ENCODE measurements at places on chromosomes 3 and 15.

DNA sequence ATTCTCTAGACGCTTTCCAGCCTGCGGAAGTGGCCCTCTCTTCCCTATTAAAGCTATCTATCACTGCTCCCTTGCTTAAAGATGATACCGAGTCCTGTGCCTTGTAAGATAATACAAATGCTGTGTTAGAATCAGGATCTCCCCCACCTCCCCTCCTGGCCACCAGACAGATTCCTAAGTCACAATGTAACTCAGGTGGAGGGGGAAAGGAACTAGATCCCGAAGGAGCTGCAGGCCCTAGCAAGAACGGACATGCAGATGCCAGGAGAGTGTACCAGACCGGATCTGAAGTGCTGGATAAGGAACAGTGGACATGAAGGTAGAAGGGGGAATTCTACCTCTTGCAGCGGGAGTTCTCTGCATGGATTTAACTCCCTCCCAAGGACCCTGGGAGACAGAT lies 230.7 kb upstream of the LYSMD4 start:
- no peak for DNase-seq

GRCh38 chr3:14861031-14861430 lies 42.3 kb downstream of the FGD5 start:
- no peak for DNase-seq

- DNase-seq: no peak
Observed at GRCh38 chr3:59565125-59565524, 515.3 kb upstream of the CFAP20DC start.

GRCh38 chr15:36682101-36682500 lies 102.7 kb downstream of the CDIN1 start:
- DNase-seq: peak; percentile 13

GRCh38 chr3:120469882-120470301 lies 19.1 kb upstream of the FSTL1 start:
- no peak for DNase-seq

DNA sequence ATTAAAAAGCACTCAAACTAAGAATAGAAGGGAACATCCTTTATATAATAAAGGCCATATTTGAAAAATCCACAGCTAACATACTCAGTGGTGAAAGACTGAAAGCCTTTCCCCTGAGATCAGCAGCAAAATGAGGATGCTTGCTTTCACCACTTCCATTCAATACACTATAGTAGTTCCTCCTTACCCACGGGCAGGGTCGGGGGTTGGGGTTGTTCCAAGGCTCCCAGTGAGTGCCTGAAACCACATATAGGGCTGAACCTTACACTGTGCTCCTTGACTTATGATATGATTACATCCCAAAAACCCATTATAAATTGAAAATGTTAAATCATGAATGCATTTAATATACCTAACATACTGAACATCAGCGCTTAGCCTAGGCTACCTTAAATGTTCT lies 37.7 kb downstream of the ALDH1L1 start:
- no peak for DNase-seq

- DNase-seq: no peak
Observed at GRCh38 chr15:45921978-45922377, 287.1 kb downstream of the SQOR start.

DNA sequence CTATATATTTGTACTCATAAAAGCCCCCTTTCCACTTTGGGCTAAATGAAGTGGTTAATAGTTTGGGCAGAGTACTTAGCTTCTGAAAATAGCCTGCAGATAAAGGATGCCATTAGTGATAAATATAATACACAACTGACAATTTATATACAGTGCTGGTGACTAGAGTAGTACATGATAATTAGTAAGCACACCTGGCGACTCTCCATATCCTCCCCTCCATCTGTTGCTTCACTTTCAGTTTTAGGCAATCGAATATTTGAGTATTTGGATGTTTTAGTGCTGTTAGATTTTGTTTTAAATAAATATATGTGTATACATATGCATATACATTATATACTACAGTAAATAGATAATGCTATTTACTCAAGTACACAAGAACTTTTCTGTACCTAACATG lies 35.9 kb upstream of the CHMP2B start:
- no peak for DNase-seq

DNA sequence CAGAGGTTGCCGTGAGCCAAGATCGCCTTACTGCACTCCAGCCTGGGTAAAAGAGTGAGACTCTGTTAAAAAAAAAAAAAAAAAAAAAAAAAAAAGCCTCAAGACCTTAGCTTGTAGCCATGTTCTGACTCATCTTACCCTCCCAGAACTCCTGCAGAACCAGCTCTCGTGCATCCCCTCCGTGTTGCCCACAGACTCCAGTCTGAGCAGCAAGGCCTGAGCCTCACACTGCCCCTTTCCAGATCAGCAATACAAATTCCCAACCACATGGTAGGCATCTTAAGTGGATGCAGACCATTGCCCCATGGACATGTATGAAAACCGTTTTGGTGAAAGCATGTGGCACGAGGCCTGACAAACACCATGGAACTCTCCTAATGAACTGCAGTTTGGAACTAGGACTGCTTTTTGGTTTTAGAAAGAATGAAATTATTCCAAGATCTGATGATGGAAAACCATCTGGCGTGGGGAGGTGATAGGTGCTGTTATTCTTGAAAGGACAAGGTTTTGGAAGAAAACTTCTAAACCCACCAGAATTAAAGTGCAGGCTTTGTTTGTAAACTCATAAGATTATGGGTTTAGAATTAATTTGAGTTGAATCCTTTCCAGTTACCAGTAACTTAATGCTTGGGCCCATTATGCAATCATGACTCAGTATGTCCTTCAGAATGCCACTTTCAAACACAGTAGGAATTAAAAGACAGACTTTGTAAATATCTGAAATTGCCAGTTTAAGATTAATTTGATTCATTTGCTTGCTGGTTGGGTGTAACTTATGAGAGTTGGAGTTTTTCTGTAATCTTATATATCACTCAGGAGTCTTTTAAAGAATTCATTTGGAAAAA lies 163.7 kb upstream of the LRTM1 start:
- peak; percentile 43 for DNase-seq

- DNase-seq: no peak
Observed at GRCh38 chr15:45181491-45182285, 6.1 kb downstream of the SHF start.

GRCh38 chr3:195003006-195003892 lies 267.7 kb downstream of the XXYLT1 start:
- DNase-seq: peak; percentile 73

DNA sequence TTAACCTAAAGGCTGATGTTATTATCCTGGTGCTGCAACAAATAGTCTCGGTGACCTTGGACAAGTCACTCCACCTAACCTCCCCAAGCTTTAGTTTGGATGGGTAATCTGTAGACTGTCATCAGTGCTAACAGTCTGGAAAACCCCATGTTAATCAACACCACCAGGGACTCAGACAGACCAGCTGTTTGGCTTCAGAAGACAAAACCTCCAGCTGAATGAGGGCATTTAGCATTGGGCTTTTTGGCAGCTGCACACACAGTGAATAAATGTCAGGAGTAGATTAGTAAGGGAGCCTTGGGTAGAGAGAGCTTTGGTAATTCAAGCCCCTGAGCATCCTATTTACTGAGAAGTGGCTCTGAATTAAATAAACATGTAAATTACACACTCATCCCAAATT lies 24.9 kb upstream of the C3orf80 start:
- DNase-seq: no peak

- DNase-seq: peak; percentile 33
Observed at GRCh38 chr15:48954538-48954937, 9.2 kb downstream of the SHC4 start.

DNA sequence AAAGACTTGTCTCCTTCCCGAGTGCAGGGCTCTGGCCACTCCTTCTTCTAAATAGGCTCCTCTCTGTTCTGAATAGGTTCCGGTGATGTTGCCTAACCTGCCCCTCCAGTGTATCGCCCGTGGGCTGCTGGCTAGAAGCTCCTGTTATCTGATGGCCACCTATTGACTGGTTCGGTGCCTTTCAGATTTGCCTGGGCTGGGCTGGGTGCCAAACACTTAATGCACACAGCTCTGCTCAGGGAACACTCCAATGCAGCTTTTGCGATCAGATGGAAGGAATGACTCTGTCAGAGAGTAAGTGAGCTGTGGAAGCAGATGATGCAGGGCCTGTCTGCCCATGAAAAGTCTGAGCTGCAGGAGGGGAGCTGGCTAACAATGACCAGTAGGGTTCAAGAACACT lies 112.9 kb downstream of the CORO2B start:
- DNase-seq: peak; percentile 25

DNA sequence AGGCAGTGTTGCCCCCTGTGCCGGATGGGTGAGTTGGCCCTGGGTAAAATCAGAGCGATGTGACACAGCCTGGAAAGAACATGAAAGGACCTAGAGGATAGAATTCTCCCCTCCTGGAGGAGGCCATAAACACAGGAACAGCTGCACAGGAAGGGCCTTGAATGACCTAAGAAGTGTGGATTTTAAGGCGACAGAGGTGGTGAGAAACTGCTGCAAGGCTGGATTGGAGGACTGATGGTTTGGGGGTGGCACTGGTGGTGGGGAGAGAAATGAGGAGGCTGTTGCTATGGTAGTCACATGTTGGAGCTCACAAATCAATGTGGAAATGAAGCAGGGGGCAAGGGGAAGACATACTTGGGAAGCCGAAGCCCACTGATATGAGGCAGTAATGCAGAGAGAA lies 13.8 kb downstream of the XIRP1 start:
- DNase-seq: peak; percentile 39

- peak; percentile 51 for DNase-seq
Observed at GRCh38 chr3:153970741-153971347, 150.3 kb upstream of the ARHGEF26 start.

GRCh38 chr3:197030379-197031314 lies 1.0 kb upstream of the MELTF start:
- DNase-seq: no peak

DNA sequence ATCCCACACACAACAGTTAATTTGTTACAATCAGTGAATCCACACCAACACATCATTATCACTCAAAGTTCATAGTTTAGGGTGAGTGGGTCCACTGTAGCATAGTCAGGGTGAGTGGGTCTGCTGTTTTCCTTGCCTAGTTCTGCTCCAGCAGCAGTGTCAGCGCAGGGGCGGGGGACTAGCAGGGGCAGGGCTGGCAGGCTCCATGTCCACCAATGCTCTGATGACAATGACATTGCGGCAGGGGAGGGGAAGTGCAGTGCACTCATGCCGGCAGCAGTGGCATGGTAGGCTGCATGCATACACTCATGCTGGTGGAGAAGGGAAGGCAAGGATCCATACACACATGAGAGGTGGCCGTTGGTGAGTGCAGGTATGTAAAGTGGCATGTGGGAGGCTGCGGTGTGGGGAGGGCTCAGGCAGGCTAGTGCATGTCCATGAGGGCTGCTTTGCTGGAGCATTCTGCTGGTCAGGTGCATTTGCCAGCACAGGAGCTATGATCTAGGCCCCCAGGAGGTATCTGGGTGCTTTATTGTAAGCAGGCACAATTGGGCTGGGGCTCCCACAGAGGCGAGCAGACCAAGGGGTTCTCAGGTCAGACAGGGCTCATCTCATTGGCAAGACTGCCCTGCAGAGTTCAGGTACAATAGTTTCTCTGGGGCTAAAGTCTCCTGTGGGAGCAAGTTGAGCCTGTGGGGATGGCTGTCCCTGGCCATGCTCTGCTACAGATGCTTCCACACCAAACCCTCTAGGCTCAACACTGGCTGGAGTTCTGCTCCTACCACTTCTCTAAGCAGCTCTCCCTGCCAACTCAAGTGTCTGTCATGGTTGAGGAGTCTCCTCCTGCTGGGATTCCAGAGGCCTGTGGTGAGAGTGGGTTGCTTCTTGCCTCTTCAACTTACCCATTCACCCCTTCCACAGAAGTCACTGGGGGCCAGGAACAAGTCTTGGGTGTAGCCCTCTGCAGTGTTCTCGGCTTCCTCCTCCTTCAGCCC lies 81.3 kb downstream of the KCNAB1 start:
- DNase-seq: no peak

DNA sequence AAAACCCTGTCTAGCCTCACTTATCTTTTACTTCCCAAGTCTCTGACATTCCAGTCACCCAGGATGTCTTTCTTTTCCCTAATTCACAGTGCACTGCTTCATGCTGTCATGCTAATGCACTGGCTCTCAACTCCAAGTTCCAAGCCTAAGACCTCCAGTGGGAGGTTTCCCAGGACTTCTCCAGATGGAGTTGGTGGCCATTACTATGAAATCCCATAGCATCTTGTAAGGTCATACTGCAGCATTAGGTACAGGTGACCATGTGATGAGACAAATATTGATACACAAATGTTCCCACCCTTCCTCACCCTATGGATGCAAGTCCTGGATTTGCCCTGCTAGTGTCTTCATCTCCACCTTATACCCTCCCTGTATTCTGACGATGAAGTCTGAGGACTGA lies 138.6 kb upstream of the PRICKLE2 start:
- no peak for DNase-seq

DNA sequence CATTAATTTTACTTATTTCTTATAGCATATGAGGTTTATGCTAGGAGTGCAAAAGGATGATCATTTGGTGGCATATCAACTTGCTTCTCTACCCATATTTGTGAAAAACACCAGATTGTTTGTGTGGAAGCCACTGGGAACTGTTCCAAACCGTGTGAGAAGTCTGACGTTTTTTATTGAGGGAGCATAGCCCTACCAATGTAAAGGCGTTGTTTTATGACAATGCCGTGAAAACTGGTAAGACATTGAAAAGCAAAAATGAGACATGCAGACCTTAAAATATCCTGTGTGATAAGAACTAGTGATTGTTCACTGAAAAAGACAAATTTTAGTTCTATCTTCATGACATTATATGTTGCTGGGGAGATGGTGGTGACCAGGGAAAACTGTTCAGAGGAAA lies 87.8 kb downstream of the CHL1 start:
- DNase-seq: no peak

DNA sequence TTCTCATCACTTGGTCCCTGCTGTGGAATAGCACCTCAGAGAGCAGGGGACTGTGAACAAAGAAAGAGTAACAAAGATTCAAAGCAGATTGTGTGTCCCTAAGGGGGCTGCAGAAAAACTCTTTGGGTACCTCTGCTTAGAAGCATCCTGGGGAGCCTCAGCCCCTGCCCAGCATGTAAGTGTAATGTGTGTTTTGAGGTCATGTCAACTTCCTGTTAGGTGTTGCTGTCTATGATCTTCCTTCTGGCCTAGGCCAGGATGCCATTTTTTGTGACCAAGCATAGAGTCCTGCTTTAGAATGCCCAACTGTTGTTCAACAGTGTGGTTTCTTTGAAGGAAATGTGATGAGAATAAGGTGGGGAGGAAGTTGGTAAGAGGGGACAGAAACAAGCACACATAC lies 77.1 kb upstream of the BCL6 start:
- DNase-seq: no peak

All from fibroblast of upper back skin (primary cell).